ENCODE measurements at places on chromosomes 5 and 9.

DNA sequence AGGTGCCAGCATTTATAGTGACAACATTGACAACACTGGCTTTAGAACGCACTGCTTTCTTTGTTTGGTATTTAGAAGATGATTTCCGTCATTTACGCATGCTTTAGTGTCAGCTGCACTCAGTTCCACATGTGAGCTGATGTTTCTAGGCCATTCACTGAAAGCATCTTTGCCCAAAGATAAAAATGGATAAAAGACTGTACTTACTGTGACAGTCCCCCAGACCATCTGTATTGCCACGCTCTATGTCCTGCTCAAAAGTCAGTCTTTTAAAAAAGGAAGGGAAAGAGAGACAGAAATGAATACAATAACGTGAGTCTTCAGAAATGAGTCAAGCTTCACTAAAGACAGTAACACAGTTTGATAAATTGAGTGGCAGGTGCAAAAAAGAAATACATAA is 99.3 kb downstream of the SEMA6A start:
- DNase-seq = no peak

DNA sequence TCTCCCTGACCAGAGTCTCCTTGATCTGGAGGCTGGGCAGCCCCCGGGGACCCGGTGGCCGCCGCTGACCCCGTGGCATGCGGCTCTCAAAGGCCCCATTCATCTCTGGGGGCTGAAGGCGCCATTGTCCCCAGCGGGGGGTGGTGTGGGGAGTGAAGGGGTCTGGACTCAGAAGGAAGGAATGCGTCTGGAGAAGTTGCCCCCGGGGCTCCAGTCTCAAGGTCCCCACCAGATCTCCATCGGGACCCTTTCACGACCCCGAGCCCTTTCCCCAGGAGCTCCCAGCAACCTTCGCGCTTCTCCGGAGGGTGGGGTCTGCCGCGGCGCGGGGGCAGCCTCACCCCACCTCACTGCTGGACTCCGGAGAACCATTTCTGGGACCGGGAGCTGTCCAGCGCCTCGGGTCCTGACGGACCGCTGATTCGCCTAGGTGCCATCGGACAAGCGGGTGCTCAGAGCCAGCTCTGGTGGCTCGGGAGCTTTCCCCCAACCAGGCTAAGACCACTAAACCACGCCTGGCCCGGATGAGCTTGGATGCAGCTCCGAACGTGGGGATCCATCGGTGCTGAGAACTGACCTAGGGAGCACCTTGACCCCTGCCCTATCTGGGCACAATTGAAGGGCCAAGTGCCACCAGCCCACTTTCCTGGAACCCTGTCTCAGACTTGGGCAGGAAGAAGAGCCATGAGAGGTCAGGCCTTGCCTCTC is 5.1 kb upstream of the PCDH1 start:
- DNase-seq = peak; percentile 48

DNA sequence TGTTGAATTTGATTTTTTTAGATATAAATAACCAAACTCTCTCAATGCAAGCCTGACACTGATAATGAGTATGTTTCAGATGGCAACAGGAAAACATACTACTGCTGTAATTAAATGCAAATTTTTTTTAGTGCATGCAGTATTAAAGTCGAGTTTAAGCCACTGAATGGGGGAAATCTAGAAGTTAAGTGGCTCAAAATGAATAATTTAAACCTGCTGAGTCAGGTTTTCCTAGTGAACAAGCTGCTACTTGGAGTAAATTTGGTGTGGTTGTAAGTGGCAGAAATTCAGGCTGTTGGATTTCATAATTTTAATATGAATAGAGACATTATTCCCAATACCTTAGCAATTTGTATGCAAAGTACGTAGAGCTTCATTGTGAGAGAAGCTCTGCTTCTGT is 121.8 kb downstream of the SLF1 start:
- no peak for DNase-seq

DNA sequence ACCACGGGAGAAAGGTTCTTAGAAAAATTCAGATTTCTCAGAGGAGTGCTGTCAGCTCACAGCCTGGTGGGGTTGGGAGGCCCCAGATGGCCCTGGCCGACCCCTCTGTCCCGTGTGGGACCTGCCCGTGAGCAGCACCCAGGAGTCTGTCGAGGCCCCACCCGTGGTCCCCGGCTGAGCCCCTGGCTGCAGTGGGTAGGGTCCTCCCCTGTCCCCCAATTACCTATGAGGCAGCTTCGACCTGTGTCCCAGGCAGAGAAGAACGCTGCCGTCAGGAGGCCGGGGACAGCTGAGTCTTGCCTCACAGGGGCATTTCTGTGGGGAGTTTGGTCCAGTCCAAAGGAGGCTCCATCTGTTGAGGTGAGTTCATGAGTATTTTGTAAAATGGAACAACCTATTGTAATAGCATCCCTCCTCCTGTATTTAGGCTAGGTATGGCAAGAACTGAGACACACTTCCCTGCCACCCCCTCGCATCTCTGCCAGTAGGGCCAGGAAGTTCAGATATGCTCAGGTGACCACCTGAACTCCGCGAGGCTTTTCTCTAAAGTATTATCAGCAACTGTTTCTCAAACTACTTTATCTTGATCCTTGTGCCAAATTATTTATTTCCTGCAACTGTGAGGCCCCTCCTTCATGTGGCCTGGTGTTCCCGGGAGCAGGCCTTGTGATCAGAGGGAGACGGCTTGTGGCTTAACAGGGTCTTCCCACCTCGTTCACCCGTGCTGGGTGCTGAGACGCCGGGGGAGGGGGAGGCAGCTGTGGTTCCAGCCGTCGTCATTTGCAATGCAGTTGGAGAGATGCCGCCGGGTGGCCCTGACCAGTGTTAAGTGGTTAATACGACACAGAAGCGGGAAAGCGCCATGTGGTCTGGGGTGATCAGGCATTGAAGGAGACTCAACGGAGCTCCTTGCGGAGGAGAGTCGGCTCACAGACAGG is 1.7 kb downstream of the AHRR start:
- DNase-seq = no peak

GRCh38 chr9:81680006-81680405 is 9.3 kb downstream of the TLE1 start:
- no peak for DNase-seq

- no peak for DNase-seq
These were observed 904 bp downstream of the EDF1 start for GRCh38 chr9:136865041-136865767.

DNA sequence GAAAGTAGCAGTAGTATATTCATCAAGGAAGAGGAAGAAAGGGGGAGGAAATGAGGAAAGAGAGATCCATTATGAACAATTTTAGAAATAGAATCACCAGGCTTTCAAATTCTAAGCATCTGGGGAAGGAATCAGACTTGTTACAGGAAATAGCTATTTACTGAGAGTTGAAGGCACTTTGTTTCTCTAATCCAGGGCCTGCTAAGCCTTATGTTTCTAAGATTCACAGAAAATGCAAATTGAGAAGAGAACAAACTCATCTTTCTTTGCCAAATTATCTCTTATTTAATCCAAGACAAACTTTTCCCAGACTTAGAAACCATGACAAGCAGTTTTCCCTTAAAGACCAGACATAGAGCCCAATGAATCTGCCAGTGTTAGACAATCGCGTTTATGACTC is 528.0 kb upstream of the NMUR2 start:
- no peak for DNase-seq

DNA sequence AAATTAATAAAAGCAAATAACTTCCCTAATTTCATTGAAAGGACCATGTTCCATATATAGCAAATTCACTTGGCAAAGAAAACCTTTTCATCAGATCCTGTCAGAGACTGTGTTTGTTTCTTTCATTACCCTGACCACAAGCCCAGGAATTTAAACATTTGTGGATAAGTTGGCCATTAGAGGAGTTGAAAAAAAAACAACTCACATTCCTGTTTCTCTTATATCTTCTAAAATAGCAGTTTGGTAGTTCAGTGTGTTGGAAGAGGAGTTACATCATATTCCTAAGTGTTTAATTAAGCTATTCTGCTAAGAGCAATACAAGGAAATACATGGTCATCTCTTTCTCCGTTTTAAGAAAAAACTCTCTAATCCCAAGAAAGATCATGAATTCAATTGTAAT is 505.6 kb downstream of the TLE1 start:
- no peak for DNase-seq

DNA sequence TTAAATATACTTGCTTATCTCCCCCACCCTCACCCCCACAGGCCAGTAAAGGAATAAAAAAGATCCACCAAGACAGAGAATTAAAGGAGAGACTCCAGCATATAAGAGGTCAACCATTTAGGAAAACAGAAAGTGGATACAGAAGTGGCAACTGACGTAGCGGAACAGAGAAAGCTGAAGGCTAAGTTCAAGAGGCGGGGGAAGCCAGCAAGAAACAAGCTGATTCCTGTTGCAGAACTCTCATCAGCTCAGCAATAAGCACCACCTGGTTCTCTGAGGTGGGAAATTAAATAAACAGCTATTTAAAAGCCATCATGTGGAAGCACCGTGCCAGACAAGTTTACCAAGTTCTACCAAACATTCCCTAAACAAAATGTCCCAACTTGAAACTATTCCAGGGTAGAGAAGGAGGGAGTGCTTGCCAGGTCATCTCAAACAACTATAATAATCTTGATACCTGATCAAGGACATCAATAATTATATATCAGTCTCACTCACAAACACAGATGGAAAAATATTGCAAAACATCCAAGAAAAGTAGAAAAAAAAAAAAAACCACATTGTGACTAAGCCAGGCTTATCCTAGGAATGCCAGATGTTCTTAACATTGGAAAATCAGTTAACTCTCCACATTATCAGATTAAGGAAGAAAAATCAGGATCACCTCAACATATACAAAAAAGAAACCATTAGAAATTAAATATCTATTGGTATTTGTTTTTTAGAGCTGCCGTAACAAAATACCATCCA is 7.3 kb upstream of the ARL15 start:
- no peak for DNase-seq

GRCh38 chr5:120767178-120767820 is 303.2 kb downstream of the PRR16 start:
- DNase-seq = no peak

- DNase-seq = no peak
These were observed 65.4 kb downstream of the MED27 start for GRCh38 chr9:132014218-132014805.

DNA sequence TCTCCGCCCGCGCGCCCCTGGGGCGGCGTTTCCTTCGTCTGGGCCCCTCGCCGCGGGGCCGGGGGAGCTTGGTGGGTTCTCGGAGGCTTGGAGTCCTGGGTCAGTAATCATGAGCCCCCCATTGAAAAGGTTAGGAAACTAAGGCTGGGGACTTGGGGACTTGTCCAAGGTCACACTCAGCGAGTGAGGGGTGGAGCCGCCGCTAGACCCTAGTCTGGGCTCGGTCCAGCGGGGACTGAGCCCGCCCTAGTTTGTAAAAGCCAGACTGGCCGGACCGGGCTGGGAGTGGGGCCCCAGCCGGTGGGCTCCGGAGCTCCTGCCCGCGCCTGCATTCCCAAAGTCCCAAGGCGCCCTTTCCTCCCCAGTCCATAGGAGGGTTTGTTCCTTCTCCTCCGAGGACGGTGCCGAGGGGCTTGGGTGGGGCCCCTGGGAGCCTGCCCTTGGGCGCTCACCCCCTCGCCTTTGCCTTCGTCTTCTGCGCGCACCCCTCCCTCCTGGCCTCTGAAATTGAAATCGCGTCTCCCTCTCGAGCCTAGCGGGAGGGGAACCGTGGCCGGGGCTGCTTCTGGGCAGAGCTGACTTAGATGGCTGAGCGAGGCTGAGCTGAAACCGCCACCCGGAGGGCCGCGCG is 995 bp downstream of the OLFM1 start:
- no peak for DNase-seq

DNA sequence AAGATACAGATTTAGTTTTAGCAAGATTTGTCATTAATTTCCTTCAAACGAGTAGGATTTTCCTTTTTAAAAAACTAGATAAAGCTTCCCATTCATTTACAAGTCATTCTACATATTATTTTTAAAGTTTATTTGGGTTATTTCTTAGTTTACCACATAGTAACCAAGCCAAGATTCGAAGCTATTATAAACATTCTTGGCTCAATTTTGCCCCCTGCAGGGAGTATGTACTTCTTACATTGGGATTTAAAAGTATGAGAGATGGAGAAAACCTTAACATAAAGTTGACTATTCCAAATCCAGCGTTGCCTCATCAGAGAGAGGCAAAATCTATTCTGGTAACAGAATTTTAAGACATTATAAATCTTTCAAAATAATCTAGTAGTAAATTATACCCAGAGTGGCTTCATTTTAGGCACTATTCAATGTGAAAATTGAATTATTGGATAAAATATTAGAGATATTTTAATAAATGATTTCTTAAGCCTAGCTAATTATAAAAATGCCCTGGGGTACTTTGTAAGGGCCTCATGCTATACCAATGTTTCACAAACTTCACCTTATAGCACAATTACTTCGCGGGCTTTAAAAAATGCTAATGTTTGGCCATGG is 39.1 kb downstream of the FBN2 start:
- DNase-seq = no peak

DNA sequence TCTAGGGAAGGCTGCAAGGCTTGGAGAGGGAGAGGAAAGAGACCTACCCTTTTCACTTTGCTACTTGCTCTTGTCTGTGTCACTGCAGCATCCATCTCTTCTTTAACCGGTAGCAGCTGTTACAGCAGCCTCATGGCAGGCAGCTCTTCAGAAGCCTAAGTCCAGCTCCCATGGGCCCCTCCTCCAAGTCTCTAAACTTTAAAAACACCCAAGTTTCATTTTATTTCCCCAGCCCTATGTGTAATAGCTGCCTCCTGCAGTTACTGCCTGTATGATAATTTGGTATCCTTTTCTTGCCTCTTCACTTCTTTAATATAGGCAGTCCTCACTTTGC is 313.1 kb upstream of the PIK3R1 start:
- DNase-seq = no peak

GRCh38 chr5:32021771-32022170 is 152.3 kb downstream of the GOLPH3 start:
- DNase-seq = no peak

- DNase-seq = no peak
These were observed 14.4 kb downstream of the CCNI2 start for GRCh38 chr5:132761321-132762240.

DNA sequence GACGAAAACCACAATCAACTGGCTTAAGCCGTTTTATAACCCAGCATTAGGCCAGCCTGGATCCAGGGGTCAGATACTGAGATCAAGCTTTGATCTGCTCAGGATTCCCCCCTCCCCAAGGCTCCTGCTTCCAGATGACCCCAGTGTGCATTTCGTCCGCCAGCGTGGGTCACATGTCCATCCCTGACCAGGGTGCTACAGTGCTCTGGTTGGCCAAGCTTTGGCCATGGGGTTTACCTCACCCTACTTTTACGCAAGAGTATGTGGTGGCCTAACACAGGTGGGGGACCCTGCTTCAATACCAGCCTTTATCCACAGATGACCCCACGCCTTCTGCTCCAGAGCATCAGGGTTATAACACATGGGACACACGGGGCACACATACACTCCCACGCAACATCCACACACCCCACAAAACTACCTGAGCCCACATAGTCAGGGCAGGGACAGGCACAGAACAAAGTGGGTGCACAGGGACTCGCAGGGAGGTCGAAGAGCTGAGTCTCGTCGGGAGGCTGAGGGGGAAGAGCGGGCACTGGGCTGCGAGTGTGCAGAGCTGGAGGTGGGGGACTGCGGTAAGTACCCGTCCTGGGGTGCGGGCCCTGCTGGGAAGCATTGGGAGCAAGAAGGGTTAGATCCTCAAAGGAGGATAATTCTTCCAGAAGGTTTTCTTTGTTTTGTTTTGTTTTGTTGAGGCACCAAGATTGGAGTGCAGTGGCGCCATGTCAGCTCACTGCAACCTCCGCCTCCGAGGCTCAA is 5.0 kb upstream of the SQSTM1 start:
- no peak for DNase-seq

Data from activated CD4-positive, alpha-beta T cell treated with anti-CD3 and anti-CD28 coated beads for 48 hours (primary cell).